Activated T-helper 1 cell treated with anti-CD3 and anti-CD28 coated beads, Interleukin-12 subunit alpha, Interleukin-12 subunit beta, Interleukin-2, Interleukin-4 antibody, amounts not matched to agents 30 ng/mL and 10 ng/mL and 1 ng/mL, durations not matched to agents 14 hours and 24 hours and 36 hours (primary cell): ENCODE measurements at places on chromosomes 6 and 20. TPM values are rescaled to one million over a fixed set of nuclear protein-coding genes. Genes with fewer than 3 reads are reported as not detected.
A peak's percentile ranks its signal among the peaks of the same experiment; 100 is the strongest.

GRCh38 chr6:127392301-127392700 lies 48.9 kb upstream of the ECHDC1 start:
- no peaks in the 10 kb centered on the region for H3K4me1 ChIP-seq
- H3K27me3 ChIP-seq = no peaks in the 10 kb centered on the region

DNA sequence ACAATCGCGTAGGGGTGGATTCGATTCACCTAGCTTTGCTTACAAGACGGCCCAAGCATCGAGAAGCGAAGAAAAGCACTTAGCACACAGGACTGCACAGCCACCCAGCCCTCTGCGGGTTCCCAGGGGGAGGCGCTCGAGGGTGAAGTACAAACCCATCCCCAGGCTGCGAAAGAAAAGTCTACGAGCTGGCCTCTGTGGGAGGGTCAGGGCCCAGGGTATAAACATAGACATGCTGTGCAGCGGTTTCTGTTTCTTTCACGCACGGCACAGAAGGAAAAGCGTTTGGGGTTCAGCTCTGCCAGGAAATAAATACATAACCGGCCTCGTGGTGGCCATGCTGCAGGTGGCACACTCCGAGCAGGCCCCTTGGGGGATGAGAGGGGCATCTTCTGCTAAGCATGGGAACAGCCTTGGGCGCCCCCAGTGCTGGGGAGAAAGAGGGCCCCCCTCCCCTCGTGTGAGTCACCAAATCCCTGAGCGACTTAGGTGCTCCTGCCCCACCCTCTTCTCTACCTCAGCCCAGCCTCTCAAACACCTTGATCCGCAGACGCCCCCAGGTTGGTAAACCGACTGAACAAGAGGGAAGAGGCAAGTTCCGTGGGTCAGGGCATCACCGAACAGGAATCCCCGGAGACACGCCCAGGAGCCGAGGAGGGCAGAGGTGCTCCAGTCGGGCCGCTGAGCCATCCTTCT lies 91.6 kb upstream of the RIPOR2 start:
- no peaks in the 10 kb centered on the region for H3K36me3 ChIP-seq
- no peaks in the 10 kb centered on the region for H3K27me3 ChIP-seq
- peak overlapping the region; percentile 74 for H3K4me3 ChIP-seq

DNA sequence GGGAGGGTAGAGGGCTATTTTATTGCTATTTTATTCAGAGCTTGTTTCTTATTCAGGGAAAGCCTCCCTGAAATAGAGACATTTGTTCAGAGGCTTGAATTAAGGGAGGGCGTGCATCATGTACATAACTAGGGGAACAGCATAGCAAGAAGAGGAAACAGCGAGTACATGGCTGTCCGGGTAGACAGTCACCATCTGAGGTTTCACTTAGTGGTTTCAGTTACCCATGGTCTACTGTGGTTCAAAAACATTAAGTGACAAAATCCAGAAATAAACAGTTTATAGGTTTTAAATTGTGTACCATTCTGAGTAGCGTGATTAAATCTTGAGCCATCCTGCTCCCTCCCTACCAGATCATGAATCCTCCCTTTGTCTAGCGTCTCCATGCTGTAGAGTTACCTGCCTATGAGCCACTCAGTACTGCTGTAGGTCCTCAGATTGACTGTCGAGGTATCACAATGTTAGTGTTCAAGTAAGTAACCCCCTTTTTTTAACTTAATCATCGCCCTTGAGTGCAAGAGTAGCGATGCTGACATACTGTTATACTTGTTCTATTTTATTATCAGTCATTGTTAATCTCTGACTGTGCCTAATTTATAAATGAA lies 791.5 kb downstream of the TFAP2A start:
- H3K4me3 ChIP-seq = no peak overlapping the region
- H3K27ac ChIP-seq = no peak overlapping the region
- no peak for DNase-seq
- H3K36me3 ChIP-seq = no peaks in the 10 kb centered on the region

DNA sequence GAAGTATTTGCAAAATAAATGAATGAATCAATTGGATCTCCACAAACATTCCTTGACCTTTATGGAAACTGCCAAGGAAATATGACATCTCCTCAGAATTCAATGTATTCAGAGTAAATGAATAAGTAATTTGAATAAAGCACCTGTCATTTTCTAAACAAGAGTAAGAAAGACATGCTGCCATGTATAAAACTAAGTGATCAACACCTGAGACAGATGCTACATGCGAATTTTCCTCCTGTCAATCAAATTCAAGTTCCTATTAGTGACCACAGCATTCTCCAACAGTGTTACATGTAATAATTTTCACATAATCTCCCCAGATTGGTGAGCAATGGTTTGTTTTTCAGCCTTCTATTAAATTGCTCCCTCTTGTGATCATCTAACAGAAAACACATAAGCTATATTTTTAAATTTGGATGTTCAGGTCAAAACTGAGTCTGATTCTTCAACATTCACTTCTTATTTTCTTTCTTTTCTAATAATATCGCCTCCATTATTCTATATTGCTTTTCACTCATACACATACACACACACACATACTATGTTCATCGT lies 163.2 kb upstream of the RNF217 start:
- H3K36me3 ChIP-seq = no peaks in the 10 kb centered on the region
- H3K27ac ChIP-seq = no peak overlapping the region
- H3K4me3 ChIP-seq = no peak overlapping the region
- no peak for DNase-seq
- H3K4me1 ChIP-seq = no peaks in the 10 kb centered on the region

GRCh38 chr6:146803601-146804000 lies 204.8 kb downstream of the ADGB start:
- no peaks in the 10 kb centered on the region for H3K36me3 ChIP-seq
- H3K27me3 ChIP-seq = no peaks in the 10 kb centered on the region
- no peak overlapping the region for H3K4me3 ChIP-seq
- DNase-seq = no peak

GRCh38 chr20:34512955-34513419 lies 3.2 kb upstream of the DYNLRB1 start:
- peaks cover 12% of the 10 kb centered on the region for H3K36me3 ChIP-seq
- H3K4me3 ChIP-seq = peak overlapping the region; percentile 12
- peaks cover 26% of the 10 kb centered on the region for H3K4me1 ChIP-seq
- H3K27me3 ChIP-seq = no peaks in the 10 kb centered on the region

DNA sequence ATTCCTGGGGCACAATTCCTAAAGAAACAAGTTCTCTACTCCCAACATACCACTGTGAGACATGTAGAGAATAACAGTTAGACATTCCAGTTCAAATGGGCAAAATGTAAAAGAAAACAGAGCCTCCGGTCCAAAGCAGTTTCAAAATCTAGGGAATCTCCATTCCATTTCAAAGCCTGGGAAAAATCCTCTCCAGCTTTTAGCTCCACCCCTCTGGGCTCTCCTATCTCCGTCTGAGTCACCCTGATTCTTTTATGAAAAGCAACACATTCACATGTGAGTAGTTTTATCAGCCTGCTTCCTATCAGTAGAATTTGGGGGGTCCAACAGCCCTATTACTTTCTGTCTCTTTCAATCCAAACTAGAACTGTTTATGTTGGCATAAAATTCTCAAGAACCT lies 3.7 kb downstream of the CSNK2A1 start:
- H3K27me3 ChIP-seq = no peaks in the 10 kb centered on the region
- H3K27ac ChIP-seq = no peak overlapping the region
- DNase-seq = no peak
- H3K4me3 ChIP-seq = no peak overlapping the region
- H3K4me1 ChIP-seq = peaks cover 82% of the 10 kb centered on the region
- peaks cover 44% of the 10 kb centered on the region for H3K36me3 ChIP-seq

DNA sequence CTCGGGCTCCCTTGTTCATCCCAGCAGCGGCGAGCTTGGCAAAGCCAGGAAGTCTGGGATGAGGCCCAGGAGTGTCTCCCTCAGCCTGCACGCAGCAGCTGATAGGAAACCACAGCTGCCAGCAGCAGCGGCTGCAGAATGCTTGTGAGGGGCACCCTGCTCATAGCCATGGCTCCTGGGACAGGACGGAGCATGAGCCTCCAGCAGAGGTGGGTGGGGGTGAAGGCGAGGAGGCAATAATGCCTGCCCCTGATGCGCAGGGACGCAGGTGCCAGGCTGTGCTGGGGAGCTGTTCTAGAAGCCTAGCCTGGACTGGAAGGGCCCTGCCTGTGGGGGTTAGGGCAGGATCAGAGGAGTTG lies 157.9 kb downstream of the CD83 start:
- no peaks in the 10 kb centered on the region for H3K27me3 ChIP-seq
- peaks cover 2% of the 10 kb centered on the region for H3K36me3 ChIP-seq
- peaks cover 44% of the 10 kb centered on the region for H3K4me1 ChIP-seq
- no peak overlapping the region for H3K4me3 ChIP-seq
- DNase-seq = no peak

- no peak for DNase-seq
- no peak overlapping the region for H3K4me3 ChIP-seq
- no peaks in the 10 kb centered on the region for H3K4me1 ChIP-seq
- H3K27ac ChIP-seq = no peak overlapping the region
Measured at GRCh38 chr6:33923857-33924514, 120.2 kb upstream of the MLN start.

DNA sequence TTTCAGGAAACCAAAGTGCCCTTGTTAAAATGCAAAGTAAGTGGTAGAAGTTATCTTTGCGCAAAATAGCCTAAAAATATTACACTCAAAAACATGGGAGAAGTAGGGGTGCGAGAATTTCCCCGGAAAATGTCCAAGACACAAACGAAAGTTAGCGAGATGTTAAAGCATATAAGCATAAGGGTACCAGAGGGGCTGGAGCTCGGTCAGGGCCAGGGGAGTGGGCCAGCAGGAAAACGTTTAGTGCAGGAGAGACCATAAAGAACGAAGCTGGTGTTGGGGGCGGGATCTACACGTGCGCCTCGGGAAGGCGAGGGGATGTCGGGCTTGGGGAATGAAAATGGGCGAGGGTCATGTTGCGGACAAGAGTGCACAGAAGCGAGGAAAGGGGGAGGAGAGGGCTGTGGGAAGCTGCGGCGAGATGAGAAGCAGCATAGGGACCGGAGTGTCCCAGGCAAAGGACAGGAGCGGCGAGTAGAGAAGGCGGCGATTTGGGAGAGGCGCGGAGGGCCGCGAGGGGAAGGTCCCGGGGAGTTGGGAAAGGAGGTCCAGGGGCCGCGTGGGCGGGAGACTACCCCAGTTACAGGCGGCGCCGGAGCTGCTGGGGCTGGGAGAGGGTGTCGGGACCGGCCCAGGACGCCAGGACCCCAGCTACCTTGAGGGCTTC lies 600 bp downstream of the XPO5 start:
- H3K36me3 ChIP-seq = peaks cover 30% of the 10 kb centered on the region
- no peaks in the 10 kb centered on the region for H3K27me3 ChIP-seq
- H3K4me3 ChIP-seq = peak overlapping the region; percentile 91

DNA sequence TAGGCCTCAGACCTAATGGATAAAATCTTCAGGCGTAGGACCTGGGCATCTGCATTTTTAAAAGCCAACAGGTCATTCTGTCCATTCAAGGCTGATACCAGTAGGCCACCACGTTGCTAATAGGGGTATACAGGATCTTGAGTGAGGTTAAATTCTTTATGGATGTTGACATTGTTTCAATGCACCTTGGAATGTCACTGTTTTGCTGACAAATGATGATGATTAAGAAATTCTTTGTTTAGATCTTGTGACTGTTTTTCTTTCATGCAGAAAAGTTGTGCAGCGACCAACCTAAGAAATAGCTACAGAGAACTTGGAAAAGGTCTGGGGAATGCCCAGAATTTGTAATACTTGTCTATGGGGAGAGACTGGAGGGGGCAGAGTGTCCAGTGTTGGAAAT lies 101.1 kb upstream of the CLDN20 start:
- H3K27me3 ChIP-seq = peaks cover 2% of the 10 kb centered on the region
- DNase-seq = no peak
- H3K4me3 ChIP-seq = no peak overlapping the region
- peaks cover 56% of the 10 kb centered on the region for H3K36me3 ChIP-seq
- peak overlapping the region; percentile 57 for H3K27ac ChIP-seq

DNA sequence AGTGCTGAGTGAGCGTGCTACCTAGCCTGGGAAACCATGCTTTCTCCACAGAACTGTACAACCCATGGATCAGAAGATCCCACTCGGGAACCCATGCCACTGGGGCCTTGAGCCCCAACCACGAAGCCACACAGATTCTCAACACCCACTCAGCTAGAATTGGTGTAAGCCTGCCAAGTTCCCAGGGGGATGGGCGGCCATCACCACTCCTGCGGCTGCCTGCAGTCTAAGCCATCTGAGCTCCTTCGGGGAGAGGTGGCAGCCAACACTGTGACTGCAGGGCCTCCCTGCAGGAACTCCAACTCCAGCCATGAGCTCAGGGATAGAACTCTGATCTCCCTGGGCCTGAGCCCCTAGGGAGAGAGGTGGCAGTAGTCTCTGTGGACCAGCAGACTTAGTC lies 33.6 kb upstream of the SENP6 start:
- H3K36me3 ChIP-seq = no peaks in the 10 kb centered on the region
- DNase-seq = no peak
- H3K4me1 ChIP-seq = peaks cover 10% of the 10 kb centered on the region
- H3K27ac ChIP-seq = no peak overlapping the region
- H3K27me3 ChIP-seq = peaks cover 18% of the 10 kb centered on the region

DNA sequence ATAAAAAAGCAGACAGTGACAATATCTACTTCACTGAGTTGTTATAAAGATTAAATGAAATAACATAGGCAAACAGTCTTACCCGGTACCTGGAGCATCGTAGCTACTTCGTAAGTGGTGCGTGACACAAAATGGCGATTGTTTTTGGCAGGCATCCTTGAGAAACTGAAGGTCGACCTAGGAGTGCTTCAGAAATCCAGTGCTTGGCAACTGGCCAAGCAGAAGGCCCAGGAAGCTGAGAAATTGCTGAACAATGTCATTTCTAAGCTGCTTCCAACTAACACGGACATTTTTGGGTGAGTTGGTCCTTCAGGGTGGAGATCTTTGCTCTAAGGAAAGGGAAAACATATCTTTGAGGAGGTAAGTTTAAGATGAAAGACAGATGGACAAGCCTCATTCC lies 4.8 kb downstream of the BPIFA2 start:
- no peak for DNase-seq
- no peak overlapping the region for H3K4me3 ChIP-seq
- peaks cover 9% of the 10 kb centered on the region for H3K27me3 ChIP-seq
- H3K36me3 ChIP-seq = peaks cover 5% of the 10 kb centered on the region
- H3K27ac ChIP-seq = no peak overlapping the region

CGA gene
- total RNA-seq = not detected in 2 replicates

GABRR1 gene
- total RNA-seq = not detected in 2 replicates

ADRM1 gene
- total RNA-seq = 181 and 188 TPM in 2 replicates

RBPJL gene
- total RNA-seq = 0.18 TPM in 1 of 2 replicates, not detected in the other

KIF6 gene
- total RNA-seq = 0.08 and 0.15 TPM in 2 replicates

PTPRA gene
- 64.0 and 67.5 TPM in 2 replicates for total RNA-seq

NOX3 gene
- total RNA-seq = not detected in 2 replicates

TREML1 gene
- total RNA-seq = not detected in 2 replicates

BFSP1 gene
- total RNA-seq = 0.76 and 0.80 TPM in 2 replicates

GSTA4 gene
- total RNA-seq = 35.8 and 38.7 TPM in 2 replicates

HLA-DPA1 gene
- total RNA-seq = 61.0 and 66.7 TPM in 2 replicates

NFYA gene
- total RNA-seq = 29.6 and 30.1 TPM in 2 replicates
